NCI-H1694 (cell line): ENCODE measurements at places on chromosomes 4 and X.
A peak's percentile ranks its signal among the peaks of the same experiment; 100 is the strongest.

GRCh38 chr4:138958519-138958918, 57.1 kb upstream of the NOCT start:
- no peak for DNase-seq

DNA sequence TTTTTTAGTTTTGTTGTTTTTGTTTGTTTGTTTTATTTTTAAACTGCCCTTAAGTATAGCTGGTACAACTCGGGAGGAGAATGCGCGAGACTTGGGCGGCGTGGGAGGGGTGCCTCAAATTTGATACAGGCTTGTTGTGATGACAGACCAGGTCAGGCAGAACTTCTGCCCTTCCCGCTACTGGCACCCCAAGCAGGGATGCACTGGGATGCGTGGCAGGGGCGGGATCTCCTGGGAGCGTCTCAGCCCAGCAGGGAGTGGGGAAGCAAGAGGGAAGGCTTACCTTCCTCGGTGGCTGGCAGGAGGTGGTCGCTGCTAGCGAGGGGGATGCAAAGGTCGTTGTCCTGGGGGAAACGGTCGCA, 851 bp downstream of the SFRP2 start:
- DNase-seq = no peak

- DNase-seq = no peak
Observed at GRCh38 chrX:95889279-95889678, 795.4 kb upstream of the DIAPH2 start.

- DNase-seq = no peak
Observed at GRCh38 chrX:148878371-148878770, 378.0 kb downstream of the AFF2 start.

DNA sequence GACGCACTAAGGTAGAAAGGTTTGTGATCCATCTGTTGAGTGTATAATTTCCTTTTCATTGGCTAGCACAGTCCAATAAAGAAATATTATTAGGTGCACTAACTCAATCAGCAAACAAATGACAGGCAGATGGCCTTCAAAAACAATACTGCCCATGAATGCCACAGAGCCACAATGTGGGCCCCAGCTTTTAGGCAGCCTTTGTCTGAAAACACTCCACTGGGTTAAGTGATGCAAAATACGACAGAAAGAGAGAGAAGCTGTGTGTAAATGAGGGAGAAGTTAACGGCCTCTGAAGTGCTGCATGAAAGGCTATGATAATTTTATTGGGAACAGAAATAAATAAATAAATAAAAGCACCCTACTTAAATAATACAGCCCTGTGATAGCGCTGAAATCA, 274.6 kb downstream of the NKX6-1 start:
- no peak for DNase-seq

GRCh38 chr4:71558248-71558647, 219.4 kb downstream of the SLC4A4 start:
- no peak for DNase-seq

GRCh38 chr4:102168580-102168979, 176.7 kb downstream of the SLC39A8 start:
- DNase-seq = peak; percentile 85
